ENCODE measurements at places on chromosomes 12 and 14.

GRCh38 chr12:1523046-1523445, 71.3 kb downstream of the FBXL14 start:
- no peak for DNase-seq

DNA sequence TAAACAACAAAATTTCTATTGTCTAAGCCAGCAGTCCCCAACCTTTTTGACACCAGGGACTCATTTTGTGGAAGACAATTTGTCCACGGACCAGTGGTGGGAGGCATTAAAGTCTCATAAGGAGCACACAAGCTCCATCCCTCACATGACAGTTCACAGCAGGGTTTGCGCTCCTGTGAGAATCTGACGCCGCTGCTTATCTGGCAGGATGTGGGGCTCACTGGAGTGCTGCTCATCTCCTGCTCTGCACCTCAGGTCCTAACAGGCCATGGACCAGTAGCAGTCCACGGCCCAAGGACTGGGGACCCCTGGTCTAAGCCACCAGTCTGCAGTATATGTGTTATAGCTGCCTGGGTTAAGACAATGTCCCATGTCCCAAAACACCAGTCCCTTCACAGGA, 27.2 kb downstream of the VCPKMT start:
- no peak for DNase-seq

GRCh38 chr14:58724206-58724605, 86.4 kb downstream of the DACT1 start:
- no peak for DNase-seq

- no peak for DNase-seq
Measured at GRCh38 chr12:19757317-19757877, 318.1 kb downstream of the AEBP2 start.

GRCh38 chr12:13981990-13982389, 588 bp upstream of the GRIN2B start:
- DNase-seq, result no peak

DNA sequence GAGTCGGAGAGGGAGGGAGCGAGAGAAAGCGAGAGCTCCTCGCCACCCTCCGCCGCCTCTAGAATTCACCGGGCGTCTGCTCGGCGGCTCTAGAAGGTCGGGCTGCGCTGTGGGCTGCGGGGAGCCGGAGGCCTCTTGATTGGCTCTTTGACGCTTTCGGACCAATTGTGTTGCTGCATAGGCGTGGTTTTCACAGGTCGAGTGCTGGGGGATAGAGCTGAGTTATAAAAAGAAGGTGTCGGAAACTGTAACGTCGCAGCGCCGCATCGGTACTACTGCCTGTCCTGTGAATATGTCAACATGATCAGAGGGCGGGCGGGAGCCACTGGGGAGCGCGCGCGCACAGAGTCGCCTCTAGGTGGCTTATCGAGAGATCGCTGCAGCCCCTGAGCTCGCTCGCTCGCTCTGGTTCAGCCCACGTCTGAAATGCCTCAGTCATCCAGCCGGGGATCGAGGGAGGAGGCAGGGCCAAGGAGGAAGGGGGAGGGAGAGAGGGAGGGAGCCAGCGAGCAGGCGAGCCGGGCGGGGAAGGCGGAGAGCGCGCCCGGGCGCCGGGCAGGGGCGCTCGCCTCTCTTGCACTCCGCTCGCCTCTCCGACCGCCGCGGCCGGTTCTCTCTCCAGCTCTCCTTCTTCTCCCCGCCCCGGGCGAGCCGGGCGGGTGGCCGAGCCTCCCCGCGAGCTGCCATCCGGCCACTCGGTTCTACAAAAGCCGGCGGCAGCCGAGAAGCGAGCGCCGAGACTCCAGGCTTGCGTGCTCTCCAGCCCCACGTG, at the start of gene TBX3:
TBX3 (minus strand) TSS at position 78 of the 772 bp plus-strand sequence. CDS start 975 bp downstream, outside the sequence.
- peak; percentile 98 for DNase-seq

DNA sequence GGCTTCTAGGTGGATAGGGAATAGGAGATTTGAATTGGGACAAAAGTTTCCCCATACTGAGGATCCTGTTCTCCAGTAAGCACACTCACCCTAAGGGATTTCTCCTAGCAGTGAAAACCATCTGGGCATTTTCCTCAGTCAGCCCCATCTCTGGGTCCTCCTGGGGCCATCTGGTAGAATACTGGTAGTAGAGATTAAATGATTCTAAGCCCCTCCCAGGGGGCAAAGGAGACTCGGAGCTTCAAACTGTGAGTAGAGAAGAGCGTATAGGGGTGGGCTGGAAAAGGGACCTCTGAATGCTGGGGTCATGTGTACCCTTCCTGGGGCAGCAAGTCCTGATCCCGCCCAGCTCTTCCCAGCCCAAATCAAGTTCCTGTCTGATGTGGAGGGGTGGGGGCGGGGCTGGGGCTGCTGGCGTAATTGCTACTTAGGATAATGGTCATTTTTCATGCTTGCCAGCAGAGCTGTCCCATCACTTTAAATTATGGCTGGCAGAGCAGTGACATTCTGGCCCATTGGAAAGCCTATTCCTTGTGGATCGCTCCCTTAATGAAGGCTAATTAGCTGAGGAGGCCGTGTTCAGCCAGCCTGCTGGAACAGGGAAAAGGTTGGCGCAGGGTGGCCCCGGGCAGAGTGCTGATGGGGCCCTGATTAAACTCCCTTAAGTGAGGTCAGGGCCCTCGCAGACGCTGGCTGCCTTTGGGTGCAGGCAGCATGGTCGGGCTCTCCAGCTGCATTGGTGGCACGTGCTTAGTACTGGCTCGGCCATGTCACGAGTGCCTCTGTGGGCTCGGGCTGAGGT, 127.8 kb downstream of the TSPAN9 start:
- DNase-seq, result no peak

DNA sequence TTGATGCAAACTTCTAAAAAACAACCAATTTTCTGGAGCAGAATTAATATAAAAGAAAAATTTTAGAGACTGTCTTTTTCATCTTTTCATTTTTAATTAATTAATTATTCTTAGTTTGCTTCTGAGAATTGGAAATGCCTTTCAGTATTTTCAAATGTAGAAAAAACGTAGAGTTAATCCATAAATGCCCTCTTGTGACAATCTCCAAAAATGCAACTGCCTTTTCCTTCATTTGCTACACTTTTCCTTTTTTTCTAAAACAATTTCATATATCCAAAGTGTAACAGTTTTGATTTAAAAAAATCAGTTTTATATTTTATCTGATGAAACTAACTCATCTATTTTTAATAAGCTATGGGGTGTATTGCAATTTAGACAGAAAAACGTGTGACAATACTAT, 409.3 kb downstream of the PRKD1 start:
- no peak for DNase-seq

DNA sequence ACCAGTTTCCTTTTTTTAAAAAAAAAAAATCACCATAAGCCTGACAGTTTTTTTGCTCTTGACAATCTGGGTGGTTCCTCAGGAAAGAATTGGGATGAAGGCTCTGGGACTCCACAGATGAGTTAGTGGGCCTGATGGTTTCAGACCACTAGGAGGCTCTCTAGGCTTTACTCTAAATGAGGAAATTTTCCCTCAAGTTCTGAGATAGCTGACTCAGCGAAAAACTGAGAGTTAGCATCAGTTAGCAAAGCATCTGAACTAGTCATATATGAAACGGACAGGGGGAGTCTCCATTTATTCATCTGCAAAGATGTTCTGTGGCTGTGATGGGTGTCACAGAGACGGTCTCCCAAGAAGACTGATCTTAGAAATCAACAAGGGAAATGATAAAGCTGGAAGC, 314.3 kb upstream of the OR4E1 start:
- DNase-seq, result no peak

DNA sequence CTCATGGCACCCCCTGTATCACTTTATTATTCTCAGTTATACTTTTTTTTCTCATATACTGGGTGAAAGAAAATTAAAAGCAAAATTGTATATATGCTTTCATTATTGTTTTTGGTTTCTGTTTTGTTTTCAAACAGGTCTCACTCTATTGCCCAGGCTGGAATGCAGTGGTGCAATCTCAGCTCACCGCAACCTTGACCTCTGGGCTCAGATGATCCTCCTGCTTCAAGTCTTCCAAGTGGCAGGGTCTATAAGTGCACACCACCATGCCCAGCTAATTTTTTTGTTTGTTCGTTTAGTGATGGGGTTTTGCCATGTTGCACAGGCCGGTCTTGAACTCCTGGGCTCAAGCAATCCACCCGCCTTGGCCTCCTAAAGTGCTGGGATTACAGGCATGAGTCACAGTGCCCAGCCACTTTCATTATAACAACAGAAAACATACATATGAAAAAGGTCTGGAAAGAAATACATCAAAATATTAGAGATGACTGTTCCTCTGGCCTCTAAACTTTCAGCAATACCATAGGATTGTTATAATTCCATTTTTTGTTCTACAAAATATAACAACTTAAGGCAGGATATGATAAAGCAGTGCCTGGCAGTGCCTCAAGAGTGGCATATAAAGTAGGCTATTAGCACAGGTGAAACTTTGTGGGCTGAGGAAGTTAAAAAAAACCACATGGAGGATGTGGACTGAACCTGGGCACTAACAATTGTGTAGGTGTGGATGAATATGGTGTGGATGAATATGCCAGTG, 5.8 kb upstream of the NTN4 start:
- no peak for DNase-seq

GRCh38 chr12:6070472-6071257, 53.8 kb downstream of the VWF start:
- no peak for DNase-seq

- DNase-seq, result no peak
Measured at GRCh38 chr12:14841761-14842160, 1.6 kb downstream of the ART4 start.

DNA sequence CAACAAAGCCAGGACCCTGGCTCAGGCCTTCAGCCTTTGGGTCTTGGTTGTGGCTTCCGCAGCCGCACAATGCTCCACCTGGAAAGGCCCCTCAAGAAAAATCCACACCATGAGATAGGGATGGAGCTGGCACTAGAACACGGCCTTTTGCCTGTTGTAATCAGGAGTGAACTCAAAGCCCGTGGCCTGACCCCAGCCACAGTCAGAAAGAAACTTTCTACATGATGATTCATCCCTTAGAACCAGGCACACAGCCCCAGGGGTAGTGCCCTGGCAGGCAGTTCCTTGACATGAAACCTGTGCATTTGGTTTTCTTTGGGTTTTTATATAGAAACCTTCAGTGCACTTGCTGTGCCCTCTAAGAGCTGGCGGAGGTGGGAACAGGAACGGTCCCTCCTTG, 5.1 kb downstream of the CLMN start:
- DNase-seq, result no peak

DNA sequence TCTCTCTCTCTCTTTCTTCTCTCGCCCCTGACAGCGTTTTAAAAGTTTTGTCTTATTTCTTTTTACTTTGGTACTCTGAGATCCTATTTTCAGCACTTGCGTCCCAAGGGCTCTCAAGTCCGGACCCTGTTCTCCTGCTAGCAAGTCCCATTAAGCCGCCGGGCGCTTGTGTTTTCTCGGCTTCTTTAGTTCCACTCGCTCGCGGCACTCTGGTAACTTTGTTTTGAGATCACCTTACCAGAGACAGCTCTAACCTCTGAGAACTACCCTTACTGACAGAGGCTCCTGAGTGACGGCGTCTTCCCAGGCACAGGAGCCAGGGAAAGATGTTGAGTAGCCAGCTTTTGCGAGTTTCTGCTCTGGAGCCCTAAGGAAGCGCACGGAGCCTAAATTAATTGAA, 2.7 kb upstream of the MYF5 start:
- no peak for DNase-seq

GRCh38 chr14:103713304-103714062, 1.8 kb downstream of the XRCC3 start:
- DNase-seq, result no peak

DNA sequence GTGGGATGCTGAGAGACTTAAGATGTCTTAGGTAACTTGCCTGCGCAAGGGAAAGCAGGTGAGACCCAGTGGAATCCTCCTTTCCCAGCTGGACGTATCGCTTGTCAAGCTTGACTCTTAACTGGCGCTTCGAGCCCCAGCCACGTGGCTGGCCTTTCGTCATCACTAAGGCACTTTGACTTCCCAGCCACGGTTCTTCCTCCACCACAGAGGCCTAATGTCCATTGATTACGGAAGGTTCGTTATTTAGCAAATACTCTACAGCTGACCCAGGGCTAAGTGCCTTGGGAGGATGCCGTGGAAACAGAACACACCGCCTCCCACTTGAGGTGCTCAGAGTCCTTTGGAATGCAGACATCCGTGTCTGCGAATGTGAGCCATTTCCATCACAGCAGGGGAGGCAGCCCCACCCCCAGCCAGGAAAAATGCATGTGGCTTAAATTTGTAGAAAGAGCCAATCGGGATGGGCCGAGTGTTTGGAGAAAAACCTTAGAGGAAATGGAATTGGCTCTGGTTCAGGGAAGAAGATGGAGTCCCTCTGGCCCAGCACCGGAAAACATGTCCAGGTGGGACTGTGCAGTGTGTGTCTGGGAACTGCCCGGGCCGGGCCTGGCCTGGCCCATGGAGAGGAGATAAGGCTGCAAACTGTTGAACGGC, 115.7 kb downstream of the PLXNC1 start:
- DNase-seq, result no peak

GRCh38 chr14:61477712-61478462, 156.5 kb downstream of the PRKCH start:
- no peak for DNase-seq

GRCh38 chr12:110811972-110812371, 34.8 kb upstream of the CCDC63 start:
- DNase-seq, result no peak

GRCh38 chr12:67855103-67855502, 134.1 kb upstream of the IFNG-AS1 start:
- no peak for DNase-seq

DNA sequence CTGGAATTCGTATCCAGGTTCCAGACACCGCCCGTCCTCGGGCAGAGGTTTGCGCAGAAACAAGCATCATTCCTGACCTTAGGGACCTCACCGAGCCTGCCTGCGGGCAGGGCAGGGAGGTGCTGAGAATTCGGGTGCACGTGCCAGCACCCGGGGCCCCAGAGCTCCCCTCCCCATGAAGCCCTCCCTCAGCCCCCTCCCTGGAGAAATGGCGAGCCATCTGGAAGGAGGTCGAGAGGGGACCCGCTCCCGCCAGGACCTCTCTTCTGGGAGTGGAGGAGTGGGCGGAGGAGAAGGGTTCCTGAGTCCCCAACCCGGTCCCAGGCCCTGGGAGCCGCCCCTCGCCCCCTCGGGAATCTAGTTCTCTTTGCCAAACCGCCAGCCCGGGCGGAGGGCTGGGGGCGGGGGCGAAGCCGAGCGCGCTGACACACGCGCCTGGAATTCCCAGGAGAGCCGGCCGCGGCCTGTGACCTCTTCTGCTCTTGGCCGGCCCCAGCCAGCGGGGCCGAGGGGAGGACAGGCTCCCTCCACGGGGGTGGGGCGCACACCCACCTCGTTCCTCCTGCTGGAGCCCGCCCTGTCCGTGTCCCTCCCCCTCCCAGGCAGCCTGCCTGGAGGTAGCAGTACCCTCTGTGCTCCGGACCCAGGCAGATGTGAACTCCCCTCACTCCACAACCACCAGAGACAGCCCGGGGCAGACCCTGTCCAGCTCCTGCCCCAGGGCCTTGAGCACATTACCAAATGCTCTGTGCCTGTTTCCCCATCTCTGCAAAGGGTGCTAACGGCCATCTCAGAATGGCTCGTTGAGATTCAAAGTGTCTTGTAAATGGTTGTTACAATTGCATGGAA, 23.0 kb upstream of the GPR132 start:
- DNase-seq, result no peak

- no peak for DNase-seq
Measured at GRCh38 chr14:65225299-65226159, 123.2 kb upstream of the MAX start.

- no peak for DNase-seq
Measured at GRCh38 chr14:99842141-99842540, 48.9 kb downstream of the EML1 start.
